ENCODE measurements at places on chromosomes 12 and 14. TPM values are rescaled to one million over a fixed set of nuclear protein-coding genes. Genes with fewer than 3 reads are reported as not detected.

DNA sequence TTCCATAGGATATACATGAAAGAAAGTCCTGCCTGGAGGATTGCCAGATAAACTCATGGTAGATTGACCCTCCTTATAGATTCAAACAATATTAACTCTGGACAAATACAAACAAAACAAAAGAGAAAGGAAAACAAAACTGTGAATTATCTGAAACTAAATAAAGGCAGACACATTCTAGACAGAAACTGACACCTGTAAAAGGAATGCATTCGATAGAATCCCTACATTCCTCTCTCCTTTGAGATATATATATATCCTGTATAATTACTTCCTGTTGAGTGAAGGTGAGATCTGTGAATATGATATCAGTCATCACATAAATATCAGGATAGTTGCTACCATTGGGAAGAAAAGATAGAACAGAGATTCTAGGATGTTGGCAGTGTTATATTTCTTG lies 948.4 kb upstream of the ATXN7L3B start:
- no peak overlapping the region for H3K4me3 ChIP-seq
- no peak for DNase-seq
- H3K4me1 ChIP-seq = no peaks in the 10 kb centered on the region
- no peak overlapping the region for H3K27ac ChIP-seq
- no peaks in the 10 kb centered on the region for H3K36me3 ChIP-seq
- H3K27me3 ChIP-seq = no peaks in the 10 kb centered on the region

- DNase-seq = no peak
- peaks cover 24% of the 10 kb centered on the region for H3K4me1 ChIP-seq
Observed at GRCh38 chr14:105529569-105530284, 3.3 kb downstream of the TMEM121 start.

Gene SERPINA1
- total RNA-seq = 200 TPM

DNA sequence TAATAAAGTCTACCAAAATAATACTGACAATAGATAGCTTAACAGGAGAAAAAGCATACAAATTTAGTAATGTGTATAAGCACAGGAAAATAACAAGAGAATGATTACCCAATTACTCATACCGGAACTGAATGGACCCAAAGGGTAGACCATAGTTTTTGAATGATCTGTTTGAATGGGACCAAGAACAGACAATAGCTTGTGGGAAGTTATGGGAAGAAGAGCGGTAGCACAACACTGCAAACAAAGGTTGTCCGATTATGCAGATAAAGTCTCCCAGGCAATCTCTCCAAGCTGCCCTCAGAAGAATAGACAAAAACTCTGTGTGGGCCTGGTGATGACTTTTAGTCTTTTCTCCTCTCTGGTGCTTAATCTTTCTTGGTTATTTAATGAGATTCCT lies 96.6 kb upstream of the NEDD1 start:
- no peaks in the 10 kb centered on the region for H3K27me3 ChIP-seq
- H3K4me3 ChIP-seq = no peak overlapping the region
- H3K27ac ChIP-seq = no peak overlapping the region
- DNase-seq = no peak
- H3K36me3 ChIP-seq = no peaks in the 10 kb centered on the region

GRCh38 chr12:304805-305204 lies 42.2 kb upstream of the SLC6A13 start:
- no peak for DNase-seq
- no peak overlapping the region for H3K4me3 ChIP-seq
- no peaks in the 10 kb centered on the region for H3K27me3 ChIP-seq
- H3K4me1 ChIP-seq = no peaks in the 10 kb centered on the region
- no peaks in the 10 kb centered on the region for H3K36me3 ChIP-seq

DNA sequence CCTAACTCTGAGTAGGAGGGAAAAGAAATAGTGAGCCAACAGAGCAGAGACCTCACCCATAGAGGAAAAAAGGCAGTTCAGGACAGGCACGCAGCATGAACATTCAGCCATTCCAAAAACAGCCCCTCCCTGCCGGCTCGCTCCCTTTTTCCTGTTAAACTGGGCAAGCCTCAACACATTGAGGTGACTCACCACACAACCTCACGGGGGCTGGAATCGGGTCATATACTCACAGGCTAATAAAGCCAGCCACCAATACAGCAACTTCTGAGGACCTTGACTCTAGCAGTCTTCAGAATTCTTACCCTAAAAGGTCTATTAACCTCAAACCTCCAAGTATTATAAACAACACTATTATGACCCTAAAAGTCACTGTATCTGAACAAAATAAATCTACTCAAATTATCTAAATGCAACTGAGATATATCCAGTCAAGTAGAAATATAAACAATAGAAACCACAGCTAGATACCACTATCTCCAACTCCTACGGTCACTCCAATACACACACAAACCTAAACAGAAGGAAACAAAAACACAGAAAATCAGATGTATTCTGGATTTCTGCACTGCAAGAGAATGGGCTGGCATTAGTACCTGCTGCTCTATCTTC lies 6.3 kb downstream of the YBX3 start:
- no peaks in the 10 kb centered on the region for H3K27me3 ChIP-seq
- no peak overlapping the region for H3K4me3 ChIP-seq
- peak; percentile 75 for DNase-seq
- no peaks in the 10 kb centered on the region for H3K36me3 ChIP-seq

Gene FAM90A1
- total RNA-seq = not detected

DNA sequence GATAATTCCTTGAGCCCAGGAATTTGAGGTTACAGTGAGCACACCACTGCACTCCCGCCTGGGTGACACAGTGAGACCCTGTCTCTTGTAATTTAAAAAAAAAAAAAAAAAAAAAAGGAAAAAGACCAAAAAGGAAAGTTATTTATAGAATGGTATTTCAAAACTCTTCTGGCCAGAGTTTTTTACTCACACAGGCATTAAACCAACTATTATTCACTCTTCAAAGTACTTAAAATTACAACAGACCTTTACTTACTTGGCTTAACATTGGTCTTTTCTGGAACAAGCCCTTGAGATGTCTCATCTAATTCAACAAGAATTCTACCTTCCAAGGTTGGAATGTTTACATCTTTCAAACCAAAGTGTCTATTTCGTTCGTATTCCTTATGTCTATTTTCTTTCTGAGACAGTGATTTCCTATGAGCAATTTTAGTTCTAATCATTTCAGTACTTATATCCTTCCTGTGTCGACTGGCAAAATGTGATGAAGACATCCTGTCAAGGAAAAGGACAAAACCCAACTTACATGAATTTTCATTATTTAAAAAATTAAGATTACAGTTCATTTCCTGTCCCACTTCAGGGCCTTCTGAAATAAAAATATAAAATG lies 2.6 kb downstream of the DLGAP5 start:
- no peaks in the 10 kb centered on the region for H3K27me3 ChIP-seq
- H3K4me3 ChIP-seq = no peak overlapping the region

GRCh38 chr14:105494606-105494929 lies 3.5 kb downstream of the TEDC1 start:
- DNase-seq = no peak
- H3K4me1 ChIP-seq = peaks cover 3% of the 10 kb centered on the region
- no peak overlapping the region for H3K4me3 ChIP-seq
- H3K27me3 ChIP-seq = no peaks in the 10 kb centered on the region

- H3K27ac ChIP-seq = no peak overlapping the region
- H3K4me3 ChIP-seq = no peak overlapping the region
- H3K4me1 ChIP-seq = no peaks in the 10 kb centered on the region
- H3K36me3 ChIP-seq = no peaks in the 10 kb centered on the region
Observed at GRCh38 chr12:19908830-19909229, 459.5 kb upstream of the PDE3A start.

DNA sequence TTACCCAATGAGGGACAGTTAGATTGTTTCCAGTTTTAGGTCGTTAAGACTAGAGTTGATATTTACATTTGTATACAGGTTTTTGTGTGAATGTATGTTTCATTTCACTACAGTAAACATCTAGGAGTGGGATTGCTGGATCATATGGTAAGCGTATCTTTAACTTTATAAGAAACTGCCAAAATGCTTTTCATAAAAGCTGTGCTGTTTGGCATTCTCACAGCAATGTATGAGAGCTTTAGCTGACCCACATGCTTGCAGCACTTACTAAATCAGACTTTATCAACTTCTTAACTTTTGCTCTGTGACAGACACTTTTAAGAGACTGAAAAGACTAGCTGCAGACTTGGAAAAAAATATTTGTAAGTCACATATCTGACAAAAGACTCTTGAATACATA lies 262.5 kb upstream of the PELI2 start:
- H3K36me3 ChIP-seq = no peaks in the 10 kb centered on the region
- H3K27me3 ChIP-seq = no peaks in the 10 kb centered on the region
- H3K4me1 ChIP-seq = no peaks in the 10 kb centered on the region
- no peak overlapping the region for H3K27ac ChIP-seq

- no peaks in the 10 kb centered on the region for H3K4me1 ChIP-seq
- no peaks in the 10 kb centered on the region for H3K27me3 ChIP-seq
- DNase-seq = no peak
- H3K27ac ChIP-seq = no peak overlapping the region
Observed at GRCh38 chr12:123815968-123816367, 53.9 kb downstream of the DNAH10 start.

GRCh38 chr12:28998662-28999120 lies 150.4 kb upstream of the FAR2 start:
- H3K27ac ChIP-seq = peak overlapping the region; percentile 83
- peaks cover 7% of the 10 kb centered on the region for H3K4me1 ChIP-seq
- no peaks in the 10 kb centered on the region for H3K36me3 ChIP-seq
- no peak for DNase-seq
- H3K27me3 ChIP-seq = no peaks in the 10 kb centered on the region

Gene LRFN5
- 5.2 TPM for total RNA-seq

Gene GNS
- 94.4 TPM for total RNA-seq

Gene CPSF2
- 20.0 TPM for total RNA-seq

Gene SLC25A47
- total RNA-seq = not detected

- no peak for DNase-seq
- H3K27me3 ChIP-seq = no peaks in the 10 kb centered on the region
- H3K27ac ChIP-seq = peak overlapping the region; percentile 88
- no peaks in the 10 kb centered on the region for H3K4me1 ChIP-seq
- H3K36me3 ChIP-seq = no peaks in the 10 kb centered on the region
- H3K4me3 ChIP-seq = no peak overlapping the region
Observed at GRCh38 chr12:52206304-52207040, 14.7 kb upstream of the KRT80 start.

GRCh38 chr14:32934073-32934880 lies 4.4 kb upstream of the NPAS3 start:
- peaks cover 12% of the 10 kb centered on the region for H3K27me3 ChIP-seq
- peak overlapping the region; percentile 77 for H3K4me3 ChIP-seq
- DNase-seq = no peak
- no peak overlapping the region for H3K27ac ChIP-seq
- peaks cover 2% of the 10 kb centered on the region for H3K4me1 ChIP-seq

Gene MSI1
- 0.59 TPM for total RNA-seq

- DNase-seq = no peak
- H3K27me3 ChIP-seq = no peaks in the 10 kb centered on the region
- H3K4me1 ChIP-seq = peaks cover 6% of the 10 kb centered on the region
- H3K36me3 ChIP-seq = no peaks in the 10 kb centered on the region
- no peak overlapping the region for H3K4me3 ChIP-seq
- H3K27ac ChIP-seq = peak overlapping the region; percentile 71
Observed at GRCh38 chr12:109134186-109134917, 18.0 kb downstream of the ACACB start.

DNA sequence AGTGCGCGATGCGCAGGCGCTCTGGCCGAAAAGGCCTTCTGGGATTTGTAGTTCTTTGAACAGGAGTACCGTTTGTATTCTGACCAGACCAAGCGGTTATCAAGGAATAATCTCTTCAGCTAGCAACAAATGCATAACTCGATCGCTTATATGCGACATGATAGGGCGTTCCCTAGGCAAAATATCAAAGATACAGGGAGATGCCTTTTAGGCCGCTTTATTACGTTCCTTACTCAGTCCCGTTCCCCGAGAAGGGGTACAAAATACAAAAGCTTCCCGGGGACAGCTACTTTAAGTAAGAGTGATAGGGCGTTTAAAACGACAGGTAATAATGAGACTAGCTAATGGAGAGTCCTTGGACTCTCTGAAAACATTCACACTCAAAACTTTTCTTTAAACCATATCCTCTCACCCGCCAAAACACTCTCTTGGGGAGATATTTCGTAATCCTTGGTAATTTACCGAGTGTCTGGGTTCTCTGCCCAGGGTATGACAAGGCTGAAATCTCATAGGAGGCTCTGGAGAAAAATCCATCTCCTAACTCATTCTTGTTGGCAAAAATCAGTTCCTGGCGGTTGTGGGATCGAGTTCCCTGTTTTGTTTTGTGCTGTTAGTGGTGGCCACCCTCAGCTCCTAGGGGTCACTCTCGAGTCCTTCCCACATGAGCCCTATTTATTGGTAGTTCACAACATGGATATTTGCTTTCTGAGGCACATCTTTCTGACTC lies 412 bp upstream of the SNW1 start:
- no peaks in the 10 kb centered on the region for H3K4me1 ChIP-seq
- H3K27ac ChIP-seq = peak overlapping the region; percentile 97
- H3K36me3 ChIP-seq = no peaks in the 10 kb centered on the region

GRCh38 chr12:27686147-27686546 lies 10.1 kb upstream of the REP15 start:
- no peak for DNase-seq
- H3K27ac ChIP-seq = no peak overlapping the region
- H3K4me1 ChIP-seq = no peaks in the 10 kb centered on the region
- peaks cover 11% of the 10 kb centered on the region for H3K36me3 ChIP-seq

Gene PCBP2
- 512 TPM for total RNA-seq

- H3K4me1 ChIP-seq = no peaks in the 10 kb centered on the region
- no peak overlapping the region for H3K27ac ChIP-seq
- DNase-seq = no peak
- no peaks in the 10 kb centered on the region for H3K27me3 ChIP-seq
- H3K4me3 ChIP-seq = no peak overlapping the region
- H3K36me3 ChIP-seq = no peaks in the 10 kb centered on the region
Observed at GRCh38 chr14:23248601-23249000, 10.9 kb downstream of the RNF212B start.

GRCh38 chr14:81324011-81324410 lies 76.1 kb downstream of the STON2 start:
- H3K36me3 ChIP-seq = no peaks in the 10 kb centered on the region
- no peak overlapping the region for H3K4me3 ChIP-seq
- H3K27ac ChIP-seq = peak overlapping the region; percentile 69

DNA sequence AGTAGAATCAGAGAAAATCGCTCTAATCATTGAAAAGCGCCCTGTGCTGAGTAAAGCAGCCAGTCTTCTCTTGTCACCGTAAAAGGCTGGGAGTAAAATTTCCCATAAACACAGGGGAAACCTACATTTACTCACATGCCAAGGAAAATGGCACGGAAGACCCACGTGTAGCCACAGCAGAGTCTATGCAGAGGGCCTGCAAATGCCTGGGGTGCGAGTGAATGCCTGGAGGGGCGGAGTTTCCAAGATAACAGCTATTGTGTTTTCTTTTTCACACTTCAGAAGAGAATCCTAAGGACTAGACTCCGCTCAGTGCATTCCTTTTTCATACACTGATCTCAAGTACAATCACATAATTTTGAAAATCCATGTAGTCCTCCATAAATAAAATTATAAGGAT lies 159.9 kb upstream of the FOXN3 start:
- H3K36me3 ChIP-seq = no peaks in the 10 kb centered on the region
- no peak overlapping the region for H3K4me3 ChIP-seq
- no peak for DNase-seq
- no peaks in the 10 kb centered on the region for H3K4me1 ChIP-seq

- no peaks in the 10 kb centered on the region for H3K27me3 ChIP-seq
- H3K4me1 ChIP-seq = no peaks in the 10 kb centered on the region
- DNase-seq = no peak
- no peak overlapping the region for H3K4me3 ChIP-seq
Observed at GRCh38 chr12:90211017-90211416, 502.4 kb upstream of the ATP2B1 start.
